Amniotic epithelial cell (primary cell): ENCODE measurements at places on chromosomes 1 and 21.
A peak's percentile ranks its signal among the peaks of the same experiment; 100 is the strongest.

DNA sequence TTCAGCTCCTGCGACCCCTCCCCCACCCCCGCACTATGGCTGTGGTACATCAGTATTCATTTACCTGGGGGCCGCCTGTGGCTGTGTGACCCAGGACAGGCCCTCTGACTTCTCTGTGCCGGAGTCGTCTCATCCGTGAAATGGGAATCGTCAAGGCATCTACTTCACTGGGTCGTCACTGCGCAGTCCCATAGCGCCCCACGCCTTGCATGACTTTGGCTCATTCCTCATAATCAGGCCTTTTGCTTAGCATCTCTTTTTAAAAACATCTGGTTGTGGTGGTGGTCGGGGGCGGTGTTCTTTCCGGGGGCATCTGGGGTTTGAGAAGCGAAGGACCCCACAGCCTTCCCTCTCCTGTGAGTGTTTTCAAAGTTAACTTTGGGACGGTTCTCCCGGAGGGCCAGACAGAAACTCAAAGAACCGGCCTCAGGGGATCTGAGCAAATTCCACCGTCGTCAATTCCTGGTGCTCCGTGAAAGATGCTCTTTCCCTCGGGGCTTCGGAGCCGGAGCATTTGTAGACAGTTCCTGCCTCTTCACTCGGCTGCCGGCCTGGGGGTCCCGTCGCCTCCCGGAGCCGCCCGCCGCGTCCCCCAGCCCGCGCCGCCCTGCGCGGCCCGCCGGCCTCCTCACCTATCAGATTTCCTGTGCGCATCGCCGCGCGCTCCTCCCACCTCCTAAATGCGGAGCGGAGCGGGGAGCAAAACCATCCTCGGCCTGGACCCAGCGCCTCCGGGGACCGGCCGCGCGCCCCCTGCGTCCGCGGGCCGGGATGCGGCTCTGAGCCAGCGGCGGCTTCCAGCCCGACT lies at the start of gene B3GALT5:
Gene B3GALT5 (plus strand): TSS at position 708 of the 808 bp plus-strand sequence. CDS start 47,620 bp downstream, outside the sequence.
- peak; percentile 34 for DNase-seq

DNA sequence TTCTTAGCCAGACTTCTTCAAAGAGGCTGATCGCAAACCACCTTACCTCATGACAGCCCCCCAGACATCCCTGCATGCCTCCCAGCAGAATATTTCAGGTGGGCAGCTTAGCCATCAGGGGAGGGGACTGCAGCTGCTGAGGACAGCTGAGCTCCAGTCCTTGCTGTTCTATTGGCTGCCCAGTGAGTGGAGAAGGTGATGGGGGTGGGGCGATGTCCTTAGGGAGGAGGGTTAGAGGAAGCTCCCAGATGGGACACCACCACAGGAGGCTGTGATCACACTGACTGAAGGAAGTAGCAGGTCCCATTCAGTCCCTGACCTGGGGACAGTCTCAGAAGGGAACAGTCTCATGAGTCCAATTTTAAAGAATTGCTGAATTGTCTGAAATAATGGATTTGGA lies 38.3 kb downstream of the GJA5 start:
- DNase-seq, result no peak

- DNase-seq, result no peak
These were observed 11.3 kb downstream of the HIVEP3 start for GRCh38 chr1:41907446-41907845.

DNA sequence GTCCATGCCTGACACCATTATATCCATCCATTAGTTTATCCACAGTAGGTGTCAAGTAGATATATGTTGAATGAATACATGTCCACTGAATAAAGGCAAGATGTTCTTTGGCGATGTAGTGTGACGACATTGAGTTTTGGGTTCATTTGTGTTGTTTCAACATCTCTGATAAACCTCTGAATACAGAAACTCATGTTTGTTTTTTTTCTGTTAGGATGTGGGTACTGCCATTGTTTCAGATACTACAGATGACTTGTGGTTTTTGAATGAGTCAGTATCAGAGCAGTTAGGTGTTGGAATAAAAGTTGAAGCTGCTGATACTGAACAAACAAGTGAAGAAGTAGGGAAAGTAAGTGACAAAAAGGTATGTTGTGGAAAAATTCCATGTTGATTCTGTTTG lies 28.1 kb downstream of the MDM4 start:
- DNase-seq, result peak; percentile 84

- DNase-seq, result peak; percentile 58
These were observed 61.3 kb downstream of the OVGP1 start for GRCh38 chr1:111366256-111366655.

DNA sequence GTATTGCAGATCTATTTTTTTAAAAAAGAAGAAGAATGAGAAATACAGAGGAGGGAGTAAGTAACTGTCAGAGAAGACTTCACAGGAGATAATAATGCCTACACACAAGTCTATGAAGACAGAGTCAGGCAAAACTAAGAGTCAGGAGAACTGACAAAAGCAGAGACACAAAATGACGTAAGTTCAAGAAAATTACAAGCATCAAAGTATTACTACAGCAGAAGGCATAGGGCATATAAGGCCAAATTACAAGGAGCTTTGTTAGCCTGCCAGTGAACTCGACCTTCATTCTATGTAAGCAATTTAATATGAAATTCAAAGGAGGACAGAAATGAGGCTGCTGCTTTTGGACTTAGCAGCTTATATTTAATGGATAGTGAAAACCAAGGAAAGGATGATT lies 23.7 kb downstream of the FAF1 start:
- peak; percentile 30 for DNase-seq

- DNase-seq, result no peak
These were observed 12.4 kb upstream of the PRDM16 start for GRCh38 chr1:3056641-3057040.

- DNase-seq, result peak; percentile 2
These were observed 69.0 kb downstream of the KCND3 start for GRCh38 chr1:111920221-111921024.

DNA sequence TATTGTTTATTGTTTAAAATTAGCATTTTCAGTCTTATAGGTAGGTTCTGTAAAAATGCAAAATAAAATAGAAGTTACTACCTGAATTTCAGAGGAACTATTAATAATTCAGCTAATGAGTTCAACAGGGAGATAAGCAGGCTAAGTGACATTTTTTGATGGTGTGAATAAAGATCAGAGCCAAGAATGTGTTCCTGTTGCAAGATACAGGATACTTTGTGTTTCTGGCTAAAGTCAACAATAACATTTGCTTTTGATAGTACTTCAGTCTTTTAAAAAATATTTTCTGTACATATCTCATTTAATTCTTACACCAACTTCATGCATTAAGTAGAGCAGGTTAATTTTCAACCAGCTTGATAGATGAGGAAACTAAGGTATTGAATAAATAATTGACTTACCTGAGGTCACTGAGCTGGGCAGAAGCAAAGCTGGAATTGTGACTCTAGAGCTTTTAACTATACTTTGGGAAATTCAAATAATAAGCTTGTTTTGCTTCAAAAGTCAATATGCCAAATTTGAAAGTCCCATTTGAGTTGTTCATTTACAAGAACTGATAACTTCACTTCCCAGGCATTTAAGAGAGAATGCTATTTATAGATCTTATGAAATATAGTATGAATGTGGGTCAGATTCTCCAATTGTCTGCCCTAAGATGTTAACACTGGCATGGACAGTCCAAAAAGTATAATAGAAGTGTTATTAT lies 6.0 kb downstream of the GORAB start:
- DNase-seq, result peak; percentile 44

DNA sequence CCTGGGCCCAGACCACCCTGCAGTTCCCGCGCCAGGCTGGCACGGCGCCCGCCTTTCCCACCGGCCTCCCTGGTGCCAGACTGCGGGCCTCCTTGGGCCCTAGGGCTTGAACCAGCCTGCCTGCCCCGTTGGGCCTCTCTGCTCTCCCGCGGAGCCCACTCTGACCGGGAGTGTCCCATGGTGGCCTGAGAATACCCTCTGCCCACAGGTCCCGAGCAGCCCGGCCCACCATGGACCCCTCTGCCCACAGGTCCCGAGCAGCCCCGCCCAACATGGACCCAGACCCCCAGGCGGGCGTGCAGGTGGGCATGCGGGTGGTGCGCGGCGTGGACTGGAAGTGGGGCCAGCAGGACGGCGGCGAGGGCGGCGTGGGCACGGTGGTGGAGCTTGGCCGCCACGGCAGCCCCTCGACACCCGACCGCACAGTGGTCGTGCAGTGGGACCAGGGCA lies 7.9 kb downstream of the MIB2 start:
- no peak for DNase-seq

GRCh38 chr1:25569597-25570396 lies 26.4 kb downstream of the LDLRAP1 start:
- DNase-seq, result peak; percentile 81

DNA sequence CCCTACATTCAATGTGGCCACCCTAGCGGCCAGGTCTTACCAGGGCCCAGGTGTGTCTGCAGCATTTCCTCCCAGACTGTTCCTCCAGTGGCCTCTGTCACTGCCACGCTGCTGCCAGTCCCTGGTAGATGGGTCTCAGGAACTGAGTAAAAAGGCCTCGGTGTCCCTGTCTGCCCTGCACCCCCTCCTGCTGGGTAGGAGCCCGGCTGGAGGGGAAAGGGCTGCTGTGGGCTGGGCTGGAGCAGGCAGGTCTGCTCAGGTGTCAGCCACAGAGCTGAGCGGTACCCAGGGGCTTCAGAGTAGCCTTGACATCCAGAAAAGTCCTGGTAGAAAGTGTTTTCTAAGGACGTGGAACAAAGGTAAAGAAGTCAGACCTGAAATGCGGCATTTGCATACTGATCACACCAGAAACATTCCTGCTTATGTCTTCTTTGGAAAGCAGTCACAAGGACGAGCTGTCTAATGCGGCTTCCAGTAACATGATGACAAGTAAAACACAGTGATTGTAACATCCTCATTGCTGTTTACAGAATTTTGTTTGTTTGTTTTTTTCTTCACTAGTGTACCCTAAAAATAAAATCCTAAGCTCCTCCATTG lies 32.6 kb downstream of the SEC16B start:
- no peak for DNase-seq

DNA sequence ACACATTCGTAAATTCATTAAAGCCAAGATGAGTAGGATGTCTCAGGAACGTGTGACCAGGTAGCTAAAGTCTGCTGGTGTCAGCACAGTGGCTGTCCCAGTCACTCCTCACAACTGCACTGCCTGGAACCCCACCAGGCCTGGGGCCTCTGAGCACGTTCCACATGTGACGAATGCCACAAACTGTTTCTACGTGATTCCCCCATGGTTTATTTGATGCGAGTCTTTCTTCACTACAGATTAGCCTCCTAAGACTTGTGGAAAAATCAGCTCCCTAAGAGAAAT lies 33.2 kb downstream of the PRDM15 start:
- DNase-seq, result no peak

GRCh38 chr1:173507205-173507846 lies 30.2 kb downstream of the PRDX6 start:
- peak; percentile 75 for DNase-seq

- peak; percentile 70 for DNase-seq
These were observed 66.1 kb downstream of the ALG14 start for GRCh38 chr1:95006681-95007080.

GRCh38 chr1:159291424-159291823 lies 10.7 kb upstream of the FCER1A start:
- DNase-seq, result no peak

GRCh38 chr1:17207046-17207445 lies 2.1 kb downstream of the PADI1 start:
- DNase-seq, result no peak

DNA sequence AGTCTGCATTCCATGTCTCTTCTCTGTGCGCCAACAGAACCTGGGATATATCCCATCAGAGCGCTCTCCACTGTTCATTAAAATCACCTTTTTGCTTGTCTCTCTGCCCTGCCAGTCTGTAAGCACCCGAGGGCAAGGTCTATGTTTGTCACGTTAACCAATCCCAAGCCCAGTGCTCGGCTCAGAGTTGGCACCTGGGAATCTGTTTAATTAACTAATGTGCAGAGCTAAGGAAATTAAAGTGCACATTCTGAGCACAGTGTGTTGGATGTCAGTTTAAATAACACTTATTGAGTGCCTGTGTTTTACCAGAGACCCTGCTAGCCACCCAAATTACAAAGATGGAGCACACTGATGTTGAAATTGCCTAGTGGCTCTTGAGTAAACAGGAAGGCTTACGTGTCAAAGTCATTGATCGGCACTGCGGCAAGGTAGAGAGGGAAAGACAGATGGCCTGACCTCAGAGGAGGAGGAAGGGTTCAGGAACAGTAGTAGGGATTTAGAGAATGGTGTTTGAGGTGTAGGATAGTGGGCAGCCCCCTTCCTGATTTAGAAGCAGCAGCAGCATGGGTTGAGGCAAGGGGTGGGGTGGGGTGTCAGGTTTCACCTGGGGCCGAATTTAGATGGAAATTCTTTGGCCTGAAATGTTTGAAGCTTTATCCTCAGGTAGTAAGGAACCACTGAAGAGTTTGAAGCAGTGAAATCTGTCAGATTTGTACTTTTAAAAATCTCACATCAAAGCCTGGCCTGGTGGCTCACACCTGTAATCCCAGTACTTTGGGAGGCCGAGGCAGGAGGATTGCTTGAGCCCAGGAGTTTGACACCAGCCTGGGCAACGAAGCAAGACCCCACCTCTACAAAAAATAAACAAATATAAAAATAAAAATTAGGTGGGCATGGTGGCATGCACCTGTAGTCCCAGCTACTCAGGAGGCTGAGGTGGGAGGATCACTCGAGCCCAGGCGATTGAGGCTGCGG lies 7.7 kb downstream of the ARMH1 start:
- DNase-seq, result no peak

GRCh38 chr1:174916846-174917245 lies 82.9 kb upstream of the CACYBP start:
- no peak for DNase-seq

GRCh38 chr1:217968085-217968484 lies 317.0 kb upstream of the RRP15 start:
- no peak for DNase-seq

- no peak for DNase-seq
These were observed 7.4 kb downstream of the SMIM1 start for GRCh38 chr1:3779912-3780416.
